ENCODE measurements at places on chromosomes 12 and 14.

DNA sequence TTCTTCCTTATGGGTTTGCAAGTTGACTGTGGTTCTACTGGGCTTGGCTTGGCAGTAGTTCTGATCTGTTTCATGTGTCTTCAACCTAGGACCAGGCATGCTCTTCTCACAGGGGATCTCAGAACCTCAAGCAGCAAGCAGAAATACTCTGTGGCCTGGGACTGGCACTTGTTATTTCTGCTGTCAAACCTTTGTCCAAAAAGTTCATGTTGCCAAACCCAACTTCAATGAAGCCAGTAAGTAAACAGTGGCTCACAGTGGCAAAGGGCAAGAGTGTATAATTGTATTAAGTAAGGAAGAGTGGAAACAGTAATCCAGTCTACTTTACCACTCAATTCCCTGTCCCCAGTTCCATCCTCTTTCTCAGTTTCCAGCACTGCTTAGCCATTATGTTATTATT lies 15.7 kb upstream of the HMGA2 start:
- no peak for DNase-seq

GRCh38 chr12:103884316-103884715 lies 43.3 kb upstream of the NT5DC3 start:
- no peak for DNase-seq

- DNase-seq, result peak; percentile 77
These were observed 32.2 kb downstream of the SUSD6 start for GRCh38 chr14:69643430-69644200.

DNA sequence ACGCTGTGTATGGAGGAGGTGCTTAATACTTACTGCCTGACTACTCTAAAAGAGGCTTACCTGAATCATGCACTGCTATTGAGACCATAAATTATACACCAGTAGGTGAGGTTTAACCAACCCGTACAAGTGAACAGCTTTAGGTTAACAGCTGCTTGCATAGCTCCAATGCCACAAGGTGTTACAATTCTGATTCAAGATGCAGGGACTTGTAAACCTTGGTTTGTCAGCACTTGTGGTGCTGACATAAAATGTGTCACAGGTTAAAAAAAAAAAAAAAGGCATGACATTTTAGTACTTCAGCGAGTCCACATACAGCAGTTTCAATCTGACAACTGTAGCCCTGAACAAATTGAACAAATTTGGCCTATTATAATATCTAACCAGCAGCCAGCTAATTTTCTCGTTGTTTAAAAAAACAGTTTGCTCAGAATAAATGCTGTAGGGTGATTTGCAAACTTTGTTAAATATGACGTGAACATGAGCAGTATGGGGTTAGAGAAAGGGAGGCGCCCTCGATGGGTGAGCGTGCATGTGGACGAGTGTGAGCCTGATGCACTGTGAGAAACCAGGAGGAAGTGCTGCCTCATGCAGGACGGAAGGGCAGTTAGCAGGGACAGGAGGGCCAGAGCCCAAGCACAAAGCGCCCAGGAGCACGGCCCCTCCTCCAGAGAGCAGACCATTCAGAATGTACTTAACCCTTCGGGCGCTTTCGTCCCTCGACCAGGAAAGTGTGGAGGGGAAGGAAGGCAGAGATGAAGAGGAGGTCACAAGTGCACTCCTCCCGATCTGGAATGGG lies 44.7 kb downstream of the TCHP start:
- DNase-seq, result no peak

DNA sequence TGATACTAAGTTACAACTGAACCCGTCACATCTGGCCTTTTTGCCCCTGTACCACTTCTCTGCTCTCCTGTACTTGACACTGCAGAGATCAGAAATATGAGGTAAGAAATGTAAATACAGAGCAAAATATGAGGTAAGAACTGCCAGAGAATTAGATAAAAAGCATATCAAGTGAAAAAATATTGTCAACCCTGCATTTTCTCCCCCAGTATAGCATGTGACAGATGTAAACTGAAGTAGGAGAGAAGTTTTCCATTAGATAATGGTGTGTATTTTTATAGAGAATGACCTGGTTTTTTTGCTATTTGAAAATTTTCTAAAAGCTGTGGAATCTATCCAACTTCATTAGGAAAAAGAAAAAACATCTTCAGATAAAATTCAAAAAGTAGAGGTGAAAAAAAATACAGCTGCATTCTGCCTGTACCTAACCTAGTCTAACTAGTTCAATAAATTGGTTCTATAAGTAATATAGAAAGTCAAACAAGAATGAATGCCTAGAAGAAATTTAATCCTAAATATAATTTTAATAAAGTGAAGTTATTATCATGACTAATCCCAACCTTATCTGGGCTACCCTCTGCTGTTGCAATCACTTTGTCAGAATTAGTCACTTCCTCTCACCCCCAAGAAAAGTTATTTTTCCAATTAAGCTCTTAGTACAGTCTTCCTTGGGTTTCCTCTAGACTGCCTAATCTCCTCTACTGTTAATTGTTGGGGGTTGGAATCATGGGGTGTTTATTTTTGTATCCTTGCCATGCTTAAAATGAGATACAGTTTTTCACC lies 210.0 kb downstream of the RASSF9 start:
- DNase-seq, result no peak

- DNase-seq, result no peak
These were observed 53.4 kb downstream of the IFNG start for GRCh38 chr12:68106160-68106559.

- no peak for DNase-seq
These were observed 134.8 kb upstream of the FUT8 start for GRCh38 chr14:65277580-65278270.

DNA sequence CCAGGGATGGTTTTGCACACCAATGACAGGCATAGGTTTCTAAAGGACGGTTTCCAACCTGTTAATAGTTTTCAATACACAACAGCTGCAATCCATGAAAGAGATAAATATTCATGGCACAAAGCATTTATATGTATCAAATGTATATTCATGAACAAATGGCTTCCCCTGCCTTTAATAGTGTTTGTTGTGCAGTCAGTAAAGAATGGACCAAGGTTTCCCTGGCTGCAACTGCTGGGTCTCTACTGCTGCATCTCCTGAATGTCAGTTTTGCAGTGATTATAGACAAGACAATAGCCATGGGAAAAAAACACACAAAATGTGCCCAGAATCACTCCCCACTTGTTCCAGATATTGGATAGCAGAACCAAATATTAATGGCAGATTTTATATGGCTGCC lies 284.1 kb downstream of the BTG1 start:
- DNase-seq, result no peak

DNA sequence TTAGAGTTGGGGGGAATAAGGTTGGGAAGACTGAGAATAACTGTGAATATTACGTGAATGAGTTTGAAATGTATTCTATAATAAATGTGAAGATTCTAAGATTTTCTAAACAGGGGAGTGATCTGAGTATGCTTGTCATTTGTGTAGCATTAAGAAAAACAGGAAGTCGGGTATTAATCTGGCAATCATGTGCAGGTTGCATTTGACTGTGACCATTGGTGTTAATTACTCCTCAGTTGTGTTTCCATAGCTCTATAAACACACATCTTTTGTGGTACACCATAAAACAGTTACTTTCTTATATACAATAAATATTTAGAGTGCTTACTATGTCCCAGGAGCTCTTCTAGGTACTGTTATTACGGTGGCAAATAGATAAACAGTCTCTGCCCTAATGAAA lies 434.4 kb upstream of the PDE3A start:
- no peak for DNase-seq

DNA sequence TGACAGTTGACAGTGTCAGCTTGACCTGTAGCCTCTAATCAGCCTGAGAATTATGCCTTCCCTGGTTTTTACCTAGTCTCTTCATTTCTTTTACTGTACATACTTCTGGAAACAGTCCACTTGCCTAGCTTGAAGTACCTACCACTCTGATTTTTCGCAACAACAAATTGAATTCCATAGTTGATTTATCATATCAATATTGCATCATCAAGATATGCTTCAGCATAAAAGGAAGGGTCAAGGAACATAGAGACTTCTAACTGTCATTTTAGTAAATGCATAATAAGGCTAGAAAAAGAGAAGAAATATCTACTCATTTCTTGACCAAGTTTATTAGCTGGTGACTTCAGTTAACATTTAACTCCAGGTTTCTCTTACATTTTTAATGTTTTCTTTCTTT lies 174.2 kb upstream of the FAR2 start:
- DNase-seq, result no peak

- no peak for DNase-seq
These were observed 38.0 kb downstream of the LGR5 start for GRCh38 chr12:71477609-71478008.

DNA sequence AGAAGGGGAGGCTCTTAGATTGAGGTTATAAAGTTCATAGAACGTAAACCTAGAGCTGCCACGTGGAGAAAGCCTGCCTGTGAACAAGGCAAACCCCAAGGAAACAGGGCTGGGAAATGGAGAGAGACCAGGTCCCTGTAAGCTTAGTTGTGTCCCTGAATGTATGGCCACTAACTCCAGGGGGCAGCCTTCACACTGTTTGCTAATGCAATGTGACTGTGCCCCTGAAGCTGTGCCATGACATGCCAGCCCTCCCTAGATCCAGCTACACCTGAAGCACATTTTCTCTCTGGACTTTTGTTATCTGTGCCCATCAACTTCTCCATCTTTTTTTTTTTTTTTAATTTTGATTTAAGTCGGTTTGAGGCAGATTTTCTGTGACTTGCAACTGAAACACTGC lies 60.6 kb upstream of the TMCC3 start:
- peak; percentile 29 for DNase-seq

- peak; percentile 11 for DNase-seq
These were observed 83.0 kb upstream of the FAR2 start for GRCh38 chr12:29066011-29066588.

DNA sequence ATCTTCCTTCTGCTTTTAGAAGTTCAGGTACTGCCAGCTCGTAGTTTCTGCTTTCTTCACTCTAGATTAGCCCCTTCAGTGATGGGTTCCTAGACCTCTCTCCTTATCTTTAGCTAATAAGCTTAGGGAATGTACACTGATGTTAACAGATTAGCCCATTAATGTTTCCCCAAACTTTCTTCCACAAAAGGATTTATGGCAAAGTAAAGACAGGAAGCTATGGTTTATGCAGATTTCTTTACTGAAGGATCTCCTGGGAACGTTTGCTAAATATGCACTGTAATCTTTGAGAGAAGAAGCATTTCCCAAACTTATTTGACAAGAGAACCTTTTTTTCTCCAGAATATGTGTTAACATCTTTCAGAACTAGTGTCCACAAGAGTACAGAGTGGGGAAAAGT lies 4.2 kb downstream of the SOCS4 start:
- no peak for DNase-seq

- no peak for DNase-seq
These were observed 18.5 kb upstream of the AQP2 start for GRCh38 chr12:49932023-49932422.

- no peak for DNase-seq
These were observed at the start of gene SERPINA3 for GRCh38 chr14:94612174-94612573. SERPINA3 (plus strand) TSS chr14:94612391; CDS start chr14:94614442, 2,051 bp downstream.

DNA sequence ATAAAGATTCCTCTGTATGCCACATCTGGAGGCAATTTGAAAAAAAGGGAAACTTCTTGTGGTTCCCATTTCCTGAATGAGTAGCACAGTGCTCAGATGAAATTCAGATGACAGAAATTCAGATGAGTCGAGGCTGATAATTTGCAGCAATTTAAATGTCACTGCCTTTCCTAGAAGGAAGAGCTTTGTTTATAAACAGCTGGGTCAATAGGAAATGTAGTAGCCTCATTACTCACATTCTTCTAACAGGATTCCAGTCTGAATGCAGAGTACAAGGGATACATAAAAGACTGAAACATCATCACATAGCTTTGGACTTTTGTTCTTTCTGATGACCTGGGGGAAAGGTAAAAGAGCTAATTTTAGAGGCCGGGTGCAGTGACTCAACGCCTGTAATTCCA lies 11.3 kb upstream of the DACT1 start:
- DNase-seq, result no peak

GRCh38 chr14:72054911-72055310 lies 122.7 kb downstream of the RGS6 start:
- no peak for DNase-seq

- DNase-seq, result no peak
These were observed 78.2 kb downstream of the SPTSSA start for GRCh38 chr14:34383839-34384238.

DNA sequence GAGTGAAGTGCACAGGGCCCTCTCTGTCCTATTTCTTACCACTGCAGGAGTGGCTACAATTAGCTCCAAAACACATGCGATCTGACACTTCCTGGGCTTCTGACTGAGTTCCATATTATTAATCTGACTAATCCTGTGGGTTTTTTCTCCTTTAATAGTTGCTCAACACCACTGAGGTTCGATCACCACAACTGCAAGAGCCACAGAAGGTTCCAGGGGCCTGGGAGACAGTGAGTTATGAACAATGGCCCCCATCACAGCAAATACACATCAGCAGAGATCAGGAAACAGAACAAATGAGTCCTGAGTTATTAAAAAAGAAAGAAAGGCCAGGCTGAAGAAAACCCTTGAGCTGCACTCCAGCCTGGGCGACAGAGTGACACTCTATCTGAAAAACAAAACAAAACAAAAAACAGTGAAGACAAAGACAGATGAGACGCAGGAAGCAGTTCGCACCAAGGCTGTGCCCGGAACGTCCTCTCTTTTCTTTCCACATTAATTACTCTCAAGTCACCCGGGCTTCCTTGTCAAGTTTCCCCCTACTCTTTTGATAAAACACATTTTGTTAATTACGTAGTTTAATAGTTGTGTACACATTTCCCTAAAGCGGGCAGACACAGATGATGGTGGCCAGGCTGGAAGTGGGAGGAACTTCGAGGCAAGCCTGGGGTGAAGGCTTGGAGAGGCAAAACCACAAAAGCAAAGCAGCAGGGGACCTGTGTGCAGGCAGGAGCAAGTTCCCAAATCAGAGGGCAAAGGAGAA lies 42.7 kb downstream of the CDC42BPB start:
- DNase-seq, result no peak

GRCh38 chr12:105223352-105223845 lies 12.6 kb downstream of the APPL2 start:
- DNase-seq, result no peak

GRCh38 chr12:50276912-50277671 lies 6.2 kb downstream of the LIMA1 start:
- DNase-seq, result no peak

DNA sequence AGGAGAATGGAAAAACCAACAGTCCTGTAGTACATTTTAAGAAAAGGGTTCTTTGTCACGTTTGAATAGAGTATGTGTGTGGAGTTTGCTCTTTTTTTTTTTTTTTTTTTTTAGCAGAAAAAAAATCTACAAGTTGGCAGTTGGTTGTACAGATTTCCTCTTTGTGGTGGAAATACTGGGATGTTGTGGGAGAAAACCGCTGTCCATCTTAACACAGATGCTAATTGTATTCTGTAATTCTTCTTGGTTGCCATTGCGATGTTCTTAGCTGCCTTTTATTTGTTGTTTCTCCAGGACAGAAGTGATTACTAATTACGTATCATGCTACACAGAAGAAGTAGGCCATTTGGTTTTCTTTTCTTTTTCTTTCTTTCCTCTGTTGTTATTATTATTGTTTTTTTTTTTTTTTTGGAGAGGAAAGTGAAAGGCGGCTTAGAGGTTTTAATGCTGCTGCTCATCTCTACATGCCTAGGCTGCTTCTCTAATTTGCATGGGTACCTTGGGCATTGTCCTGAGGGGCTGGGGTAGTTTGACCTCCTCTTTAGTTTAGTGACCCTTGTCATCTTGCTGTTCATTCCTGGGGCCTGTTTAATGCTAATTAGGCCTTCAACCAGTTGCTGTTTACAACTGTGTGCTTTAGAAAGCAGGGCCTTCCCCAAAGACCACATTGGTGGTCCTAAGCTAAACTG lies 94.7 kb downstream of the TMTC2 start:
- no peak for DNase-seq

GRCh38 chr12:87883806-87884205 lies 145.4 kb downstream of the C12orf50 start:
- no peak for DNase-seq
